Caco-2 (cell line): ENCODE measurements at places on chromosomes 2 and 18. TPM values are rescaled to one million over a fixed set of nuclear protein-coding genes. Genes with fewer than 3 reads are reported as not detected.

DNA sequence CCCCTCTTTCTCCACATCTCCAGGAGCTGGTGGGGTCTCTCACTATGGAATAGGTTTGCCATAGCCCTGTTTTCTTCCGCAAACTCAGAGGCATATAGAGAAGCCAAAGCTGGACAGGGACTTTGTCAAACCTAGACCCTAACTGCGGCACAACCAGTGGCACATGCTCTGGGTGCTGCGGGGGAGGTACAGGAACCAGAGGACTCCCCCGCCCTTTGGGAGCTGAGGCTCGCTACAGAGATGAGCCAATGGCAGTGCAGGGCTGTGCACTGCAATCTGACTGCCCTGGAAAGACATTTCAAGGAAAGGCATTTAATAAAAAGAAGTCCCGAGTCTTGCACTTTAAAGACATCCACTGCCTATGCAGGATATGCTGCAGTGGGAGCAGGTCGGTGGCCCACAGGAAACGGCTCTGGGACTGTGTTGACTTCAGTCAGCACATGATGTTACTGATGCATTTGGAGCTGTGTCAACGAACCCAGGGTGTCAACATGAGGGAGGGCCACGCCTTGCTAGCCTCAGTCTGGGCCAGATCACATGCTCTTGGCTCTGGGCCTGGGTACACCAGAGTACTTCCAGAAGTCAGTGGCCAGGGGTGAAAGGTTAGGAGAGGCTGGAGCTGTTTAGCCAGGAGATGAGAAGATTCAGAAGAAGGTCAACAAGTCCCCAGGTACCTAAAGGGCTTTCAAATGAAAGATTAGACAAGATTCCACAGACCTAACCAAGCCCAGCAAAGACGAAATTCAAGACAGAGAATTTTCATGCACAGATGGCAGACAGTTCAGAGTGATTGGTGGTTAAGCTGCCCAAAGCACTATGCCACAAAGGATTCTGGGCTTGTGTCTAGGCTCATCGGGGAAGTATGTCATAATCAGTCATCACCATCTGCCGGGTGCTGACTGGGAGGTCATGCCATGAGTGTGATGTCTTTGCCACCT is 8.2 kb downstream of the SLC35F6 start:
- peaks cover 6% of the 10 kb centered on the region for H3K4me1 ChIP-seq
- DNase-seq: no peak
- H3K4me3 ChIP-seq: no peak overlapping the region
- H3K27ac ChIP-seq: no peak overlapping the region
- H3K27me3 ChIP-seq: no peaks in the 10 kb centered on the region

GRCh38 chr2:195026261-195026660 is 630.8 kb upstream of the SLC39A10 start:
- H3K4me1 ChIP-seq: no peaks in the 10 kb centered on the region
- H3K27ac ChIP-seq: no peak overlapping the region
- H3K27me3 ChIP-seq: no peaks in the 10 kb centered on the region
- no peaks in the 10 kb centered on the region for H3K36me3 ChIP-seq
- DNase-seq: no peak
- no peak overlapping the region for H3K4me3 ChIP-seq

DNA sequence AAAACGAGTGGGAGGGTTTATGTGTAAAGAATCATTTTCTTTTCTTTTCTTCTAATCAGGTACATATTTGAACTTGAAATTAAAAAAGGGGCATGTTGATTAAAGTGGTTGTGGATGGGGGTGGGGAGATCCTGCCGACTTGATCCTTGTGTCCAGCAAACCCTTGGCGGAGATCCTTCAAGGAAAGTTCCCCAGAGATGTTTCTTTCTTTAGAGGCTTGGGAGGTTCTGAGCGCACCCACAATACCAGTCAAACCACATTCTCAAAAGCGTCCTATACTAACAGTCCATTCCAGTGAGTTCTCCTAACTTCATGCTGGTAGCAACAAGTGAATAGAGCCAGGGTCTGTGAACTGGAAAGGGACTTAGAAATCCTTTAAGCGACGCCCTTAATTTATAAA is 49.2 kb downstream of the MYCN start:
- H3K27ac ChIP-seq: peak overlapping the region; percentile 80
- no peaks in the 10 kb centered on the region for H3K27me3 ChIP-seq
- no peak overlapping the region for H3K4me3 ChIP-seq
- peaks cover 21% of the 10 kb centered on the region for H3K4me1 ChIP-seq

Gene NTSR2
- total RNA-seq: not detected in 2 replicates

Gene LGALSL
- total RNA-seq: 36.9 and 37.2 TPM in 2 replicates

- H3K27ac ChIP-seq: no peak overlapping the region
- no peak overlapping the region for H3K4me3 ChIP-seq
- H3K27me3 ChIP-seq: no peaks in the 10 kb centered on the region
- DNase-seq: no peak
Measured at GRCh38 chr2:55901941-55902340, 21.6 kb downstream of the EFEMP1 start.

Gene NOP58
- 136 and 147 TPM in 2 replicates for total RNA-seq

Gene BABAM2
- total RNA-seq: 50.7 and 57.3 TPM in 2 replicates

GRCh38 chr2:40282428-40282827 is 169.5 kb downstream of the SLC8A1 start:
- H3K36me3 ChIP-seq: no peaks in the 10 kb centered on the region
- H3K27ac ChIP-seq: no peak overlapping the region
- no peak for DNase-seq
- H3K27me3 ChIP-seq: no peaks in the 10 kb centered on the region
- no peaks in the 10 kb centered on the region for H3K4me1 ChIP-seq
- no peak overlapping the region for H3K4me3 ChIP-seq

- no peaks in the 10 kb centered on the region for H3K4me1 ChIP-seq
- H3K27me3 ChIP-seq: no peaks in the 10 kb centered on the region; the same call in 1 of the 2 replicates
- H3K4me3 ChIP-seq: no peak overlapping the region
- no peak for DNase-seq
- H3K36me3 ChIP-seq: no peaks in the 10 kb centered on the region
Measured at GRCh38 chr2:60634438-60634837, 81.0 kb upstream of the BCL11A start.

DNA sequence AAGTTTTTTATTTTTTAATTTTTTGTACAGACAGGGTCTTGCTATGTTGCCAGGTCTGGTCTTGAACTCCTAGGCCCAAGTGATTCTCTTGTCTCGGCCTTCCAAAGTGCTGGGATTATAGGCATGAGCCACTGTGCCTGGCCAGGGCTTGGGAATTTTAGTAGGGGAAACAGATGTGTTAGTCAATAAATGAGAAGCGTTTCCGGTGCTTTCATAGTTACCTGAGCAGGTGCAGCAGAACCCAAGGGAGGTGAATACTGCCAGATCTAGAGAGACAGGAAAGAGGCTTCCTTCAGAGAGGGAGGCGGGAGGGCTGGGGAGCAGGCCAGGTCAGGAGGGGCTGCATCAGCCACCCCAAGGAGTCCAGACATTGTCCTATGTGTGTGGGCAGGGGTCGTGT is 30.5 kb upstream of the IMPA2 start:
- no peak for DNase-seq
- H3K4me3 ChIP-seq: no peak overlapping the region
- H3K27ac ChIP-seq: no peak overlapping the region
- peaks cover 27% of the 10 kb centered on the region for H3K4me1 ChIP-seq
- no peaks in the 10 kb centered on the region for H3K27me3 ChIP-seq

- no peak overlapping the region for H3K4me3 ChIP-seq
- H3K27ac ChIP-seq: no peak overlapping the region
- no peaks in the 10 kb centered on the region for H3K27me3 ChIP-seq
- peaks cover 14% of the 10 kb centered on the region for H3K4me1 ChIP-seq
- DNase-seq: no peak
Measured at GRCh38 chr2:46862514-46862913, 53.1 kb downstream of the MCFD2 start.

DNA sequence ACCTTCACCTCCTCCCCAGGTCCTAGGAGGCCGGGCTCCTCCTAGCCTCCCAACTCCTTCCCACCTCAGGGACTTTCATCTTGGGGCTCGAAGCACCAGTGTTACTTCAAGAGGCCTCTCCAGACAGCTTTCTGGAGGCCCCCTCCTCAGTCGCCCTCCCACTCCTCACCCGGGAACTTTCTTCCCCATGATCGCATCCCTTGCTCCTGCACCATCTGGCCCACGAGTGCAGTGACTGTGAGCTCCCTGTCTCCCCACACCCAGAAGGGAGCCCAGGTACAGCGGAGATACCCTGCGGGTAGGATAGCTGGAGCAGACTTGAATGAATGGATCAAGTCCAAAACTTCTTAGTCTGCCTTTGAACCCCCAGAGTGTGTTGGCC is 6.1 kb downstream of the ERFE start:
- no peaks in the 10 kb centered on the region for H3K27me3 ChIP-seq
- no peaks in the 10 kb centered on the region for H3K4me1 ChIP-seq
- H3K36me3 ChIP-seq: no peaks in the 10 kb centered on the region
- H3K4me3 ChIP-seq: no peak overlapping the region

- no peaks in the 10 kb centered on the region for H3K27me3 ChIP-seq
- H3K36me3 ChIP-seq: no peaks in the 10 kb centered on the region
- peak overlapping the region; percentile 45 for H3K4me3 ChIP-seq
- H3K27ac ChIP-seq: no peak overlapping the region
- H3K4me1 ChIP-seq: no peaks in the 10 kb centered on the region
- peak; percentile 79 for DNase-seq
Measured at GRCh38 chr2:47520825-47521665, 118.1 kb downstream of the MSH2 start.

- H3K4me3 ChIP-seq: no peak overlapping the region
- H3K36me3 ChIP-seq: no peaks in the 10 kb centered on the region
- no peak overlapping the region for H3K27ac ChIP-seq
- no peak for DNase-seq
- H3K4me1 ChIP-seq: no peaks in the 10 kb centered on the region
- H3K27me3 ChIP-seq: no peaks in the 10 kb centered on the region
Measured at GRCh38 chr2:145094370-145094769, 574.5 kb upstream of the ZEB2 start.

Gene MEP1B
- not detected in 2 replicates for total RNA-seq

DNA sequence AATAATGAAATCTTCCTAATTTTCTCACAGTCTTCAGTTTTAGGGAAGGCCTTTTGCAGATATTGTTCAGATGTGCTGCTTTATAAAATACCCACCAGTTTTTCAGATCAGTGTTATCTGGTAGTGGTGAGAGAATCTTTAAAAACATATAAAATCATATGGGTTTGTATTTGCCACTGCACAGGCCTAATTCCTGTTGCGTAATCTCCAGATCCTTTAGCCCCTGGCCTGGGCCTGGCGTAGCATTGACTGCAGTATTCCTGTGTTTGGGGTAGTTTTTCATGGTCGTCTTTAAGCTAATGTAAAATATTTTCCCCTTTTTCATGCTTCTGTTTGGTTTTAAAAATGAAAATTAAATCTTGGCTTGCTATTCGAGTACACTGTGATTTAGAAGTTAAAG is 43.2 kb downstream of the TSHZ1 start:
- H3K27me3 ChIP-seq: no peaks in the 10 kb centered on the region
- H3K4me1 ChIP-seq: no peaks in the 10 kb centered on the region
- H3K36me3 ChIP-seq: no peaks in the 10 kb centered on the region
- DNase-seq: no peak
- no peak overlapping the region for H3K27ac ChIP-seq

GRCh38 chr2:171530378-171530777 is 8.1 kb downstream of the CYBRD1 start:
- H3K36me3 ChIP-seq: no peaks in the 10 kb centered on the region
- DNase-seq: no peak
- no peak overlapping the region for H3K4me3 ChIP-seq
- H3K27ac ChIP-seq: no peak overlapping the region
- no peaks in the 10 kb centered on the region for H3K27me3 ChIP-seq
- no peaks in the 10 kb centered on the region for H3K4me1 ChIP-seq

DNA sequence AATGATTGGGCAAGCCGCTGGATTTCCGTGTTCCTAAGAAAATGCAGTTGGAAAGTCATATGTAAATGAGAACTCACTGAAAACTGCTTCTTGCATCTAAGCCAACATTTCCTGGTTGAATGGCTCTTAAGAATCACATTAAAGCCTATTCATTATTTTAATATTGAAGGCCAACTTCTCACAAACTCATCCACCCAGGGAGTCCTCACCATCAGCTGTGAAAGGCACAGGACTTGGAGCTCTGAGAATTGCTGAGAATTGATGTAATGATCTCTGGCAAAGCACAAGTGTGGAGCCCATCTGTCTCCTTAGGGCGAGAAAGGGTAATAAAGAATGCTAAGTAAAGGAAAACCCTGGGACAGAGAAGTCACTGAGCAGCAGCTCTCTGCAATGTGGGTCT is 55.9 kb upstream of the APCDD1 start:
- H3K36me3 ChIP-seq: no peaks in the 10 kb centered on the region
- no peak overlapping the region for H3K4me3 ChIP-seq
- DNase-seq: no peak
- H3K4me1 ChIP-seq: peaks cover 2% of the 10 kb centered on the region; the same call in 1 of the 2 replicates
- H3K27ac ChIP-seq: no peak overlapping the region
- H3K27me3 ChIP-seq: no peaks in the 10 kb centered on the region

- no peak overlapping the region for H3K27ac ChIP-seq
- no peaks in the 10 kb centered on the region for H3K27me3 ChIP-seq
- H3K4me3 ChIP-seq: no peak overlapping the region
- DNase-seq: no peak
- no peaks in the 10 kb centered on the region for H3K36me3 ChIP-seq
- no peaks in the 10 kb centered on the region for H3K4me1 ChIP-seq
Measured at GRCh38 chr2:104755026-104755878, 98.7 kb upstream of the POU3F3 start.

GRCh38 chr18:27847412-27847811 is 329.5 kb downstream of the CDH2 start:
- no peaks in the 10 kb centered on the region for H3K36me3 ChIP-seq
- peak overlapping the region; percentile 87 for H3K27ac ChIP-seq
- DNase-seq: peak; percentile 16
- H3K27me3 ChIP-seq: no peaks in the 10 kb centered on the region
- peaks cover 12% of the 10 kb centered on the region; the same call in 1 of the 2 replicates for H3K4me1 ChIP-seq
- H3K4me3 ChIP-seq: no peak overlapping the region
